ENCODE measurements at places on chromosomes 7 and 10.

DNA sequence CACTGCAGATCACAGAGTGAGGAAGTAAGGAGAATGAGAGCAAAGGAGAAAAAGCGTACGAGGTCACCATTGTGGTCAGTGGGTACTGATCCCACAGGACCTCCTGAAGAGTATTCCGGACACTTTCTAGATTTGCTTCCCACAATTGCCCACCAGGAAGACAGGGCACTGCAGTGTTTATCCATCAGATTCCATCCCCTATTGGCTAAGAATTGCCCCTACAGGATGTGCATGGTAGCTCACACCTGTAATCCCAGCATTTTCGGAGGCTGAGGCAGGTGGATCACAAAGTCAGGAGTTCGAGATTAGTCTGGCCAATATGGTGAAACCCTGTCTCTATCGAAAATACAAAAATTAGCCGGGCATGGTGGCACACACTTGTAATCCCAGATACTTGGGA, 5.3 kb upstream of the FHIP2A start:
- DNase-seq: no peak

DNA sequence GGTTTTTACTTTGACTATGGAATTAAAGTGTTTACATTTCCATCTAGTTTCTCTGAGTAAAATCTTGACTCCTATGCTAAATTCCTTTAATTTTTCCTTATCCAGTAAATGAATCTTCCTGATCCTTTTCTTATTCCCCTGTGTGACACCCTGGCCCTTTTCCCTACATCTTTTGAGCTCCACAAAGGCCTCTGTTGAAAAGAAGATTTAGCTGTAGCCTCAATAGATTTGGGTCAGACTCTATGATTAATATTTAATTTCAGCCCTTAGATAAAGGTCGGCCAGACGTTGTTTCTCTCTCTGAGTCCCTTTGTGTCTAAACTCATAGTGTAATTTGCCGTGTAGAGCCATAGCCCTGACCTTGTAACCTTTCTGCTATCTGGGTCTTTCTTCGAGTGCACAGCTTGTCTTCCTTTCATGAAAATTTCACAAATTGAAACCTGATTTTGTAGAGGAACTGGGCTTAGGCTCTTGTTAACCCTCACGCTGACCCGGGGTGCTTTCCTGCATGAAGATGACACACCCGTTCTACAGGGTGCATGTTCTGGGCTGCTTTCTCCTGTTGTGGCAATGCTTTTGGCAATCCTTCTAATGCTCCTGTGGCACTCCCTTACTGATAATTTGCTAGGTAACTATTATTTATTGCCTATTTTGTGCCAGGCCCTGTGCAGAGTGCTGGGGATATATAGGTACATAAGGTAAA, 21.2 kb downstream of the LSMEM1 start:
- no peak for DNase-seq

- no peak for DNase-seq
Observed at GRCh38 chr7:140213684-140214074, 36.9 kb upstream of the KDM7A start.

- no peak for DNase-seq
Observed at GRCh38 chr7:1252540-1253090, 19.9 kb downstream of the UNCX start.

DNA sequence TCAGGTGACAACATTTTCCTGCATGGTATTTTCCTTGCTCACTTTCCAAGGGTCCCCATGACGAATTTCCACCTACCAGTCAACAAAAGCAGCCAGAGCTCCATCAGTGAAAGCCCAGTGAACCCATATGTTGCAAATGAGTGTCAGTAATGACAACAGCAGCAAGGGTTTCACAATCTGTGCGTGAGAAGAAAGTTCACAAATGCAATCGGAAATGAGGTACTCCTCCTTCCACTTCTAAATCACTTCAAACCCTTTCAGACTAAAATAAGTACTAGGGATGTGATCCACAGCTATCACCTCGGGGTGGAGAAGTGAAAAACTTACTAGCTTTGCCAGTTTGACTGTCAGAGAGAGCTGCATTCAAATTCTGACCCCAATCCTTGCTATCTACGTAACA, 55.6 kb upstream of the BET1 start:
- no peak for DNase-seq

DNA sequence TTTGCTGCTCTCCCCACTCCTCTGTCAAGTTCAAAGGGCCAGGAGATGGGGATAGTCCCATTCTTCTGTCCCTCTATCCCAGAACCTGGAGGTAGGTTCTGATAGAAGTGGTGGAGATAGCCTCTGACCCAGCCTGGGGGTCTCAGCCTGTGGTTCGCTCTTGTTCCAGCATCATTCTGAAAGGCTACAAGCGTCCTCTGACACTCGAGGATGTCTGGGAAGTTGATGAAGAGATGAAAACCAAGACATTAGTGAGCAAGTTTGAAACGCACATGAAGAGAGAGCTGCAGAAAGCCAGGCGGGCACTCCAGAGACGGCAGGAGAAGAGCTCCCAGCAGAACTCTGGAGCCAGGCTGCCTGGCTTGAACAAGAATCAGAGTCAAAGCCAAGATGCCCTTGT, 14.5 kb downstream of the ABCC2 start:
- no peak for DNase-seq

- DNase-seq: no peak
Observed at GRCh38 chr10:77823811-77824542, 102.6 kb downstream of the DLG5 start.

DNA sequence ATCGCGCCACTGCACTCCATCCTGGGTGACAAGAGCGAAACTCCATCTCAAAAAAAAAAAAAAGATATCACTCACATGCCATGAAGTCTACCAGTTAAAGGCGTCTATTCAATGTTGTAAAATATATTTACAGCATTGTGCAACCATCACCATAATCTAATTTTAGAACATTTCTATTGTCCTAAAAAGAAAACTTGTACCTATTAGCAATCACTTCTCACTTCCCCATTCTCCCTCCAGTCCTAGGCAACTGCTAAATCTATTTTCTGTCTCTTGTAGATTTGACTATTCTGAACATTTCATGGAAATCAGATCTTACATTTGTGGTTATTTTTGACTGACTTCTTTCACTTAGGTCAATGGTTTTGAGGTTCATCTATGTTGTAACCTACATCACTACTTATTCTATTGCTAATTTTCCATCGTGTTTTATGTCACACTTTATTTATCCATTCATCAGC, 25.2 kb upstream of the OTUD1 start:
- DNase-seq: no peak

DNA sequence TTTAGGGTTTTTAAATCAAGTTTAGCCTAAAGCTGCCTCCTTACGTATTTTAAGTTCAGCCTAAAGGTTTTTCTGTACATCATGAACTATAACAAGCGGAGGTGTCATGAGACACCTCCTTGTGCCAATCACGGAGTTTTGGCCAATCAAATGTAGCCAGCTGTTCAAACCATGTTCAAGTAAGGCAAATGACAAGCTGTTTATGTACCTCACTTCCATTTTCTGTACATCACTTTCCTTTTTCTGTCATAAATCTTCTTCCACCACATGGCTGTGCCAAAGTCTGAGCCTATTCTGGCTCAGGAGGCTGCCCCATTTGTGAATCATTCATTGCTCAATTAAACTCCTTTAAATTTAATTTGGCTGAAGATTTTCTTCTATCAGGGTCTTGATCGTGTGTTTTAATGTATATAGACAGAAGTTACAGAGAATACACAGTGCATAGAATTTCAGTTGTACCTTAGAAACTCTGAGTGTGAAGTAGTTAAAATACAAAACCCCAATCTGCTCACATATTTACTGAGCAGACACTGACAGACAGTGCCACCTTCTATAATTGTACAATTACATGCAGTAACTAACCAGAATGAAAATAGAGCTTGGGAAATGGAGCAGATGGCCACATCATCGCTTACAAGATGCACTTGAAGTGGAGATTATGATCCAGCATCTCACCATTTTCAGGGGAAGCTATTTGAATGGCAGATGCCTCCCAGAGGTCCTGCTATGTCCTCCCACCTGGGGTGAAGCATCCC, 76.9 kb upstream of the LANCL2 start:
- no peak for DNase-seq
